Activated CD4-positive, alpha-beta T cell treated with anti-CD3 and anti-CD28 coated beads for 36 hours (primary cell): ENCODE measurements at places on chromosomes 3 and 15.

DNA sequence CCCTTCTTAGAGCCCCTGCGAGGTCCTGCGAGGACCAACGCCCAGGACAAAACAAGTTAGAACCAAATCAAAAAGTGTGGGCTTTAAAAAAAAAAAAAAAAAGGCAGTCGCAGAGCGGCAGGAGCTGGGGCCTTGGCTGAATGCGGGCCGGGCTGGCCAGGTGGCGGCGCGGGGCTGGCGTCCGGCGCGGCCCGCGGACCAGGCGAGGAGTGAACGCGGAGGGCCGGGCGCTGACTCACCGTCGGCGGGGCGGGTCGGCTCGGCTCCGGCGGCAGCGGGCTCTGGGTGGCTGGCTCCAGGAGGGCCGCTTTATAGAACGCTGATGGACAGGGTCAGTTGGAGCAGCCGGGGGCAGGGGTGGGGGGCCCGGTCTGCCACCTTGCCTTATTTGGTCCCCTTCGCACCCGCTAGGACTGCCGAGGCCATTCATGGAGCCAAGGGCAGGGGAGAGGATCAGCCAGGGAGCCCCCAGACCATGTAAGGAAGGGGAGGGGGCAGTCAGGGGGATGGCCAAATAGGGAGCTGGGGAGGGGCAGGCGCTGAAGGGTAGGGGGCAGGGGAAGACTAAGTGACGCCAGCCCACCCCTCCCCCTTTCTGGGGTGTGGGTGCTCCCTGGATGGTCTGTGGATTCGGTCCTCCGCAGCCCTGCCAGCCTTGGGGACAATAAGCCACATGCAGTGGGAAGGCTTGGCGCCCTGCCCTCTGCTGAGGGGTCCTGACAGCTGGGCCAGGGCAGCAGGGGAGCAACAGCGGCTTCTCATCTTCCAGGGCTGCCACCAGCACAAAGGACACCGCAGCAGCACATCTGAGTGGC lies at the start of gene ACTC1:
TSS of gene ACTC1 (minus strand) at position 283 of the 815 bp plus-strand sequence. CDS start 741 bp downstream, outside the sequence.
- DNase-seq = peak; percentile 17

- no peak for DNase-seq
Observed at GRCh38 chr15:59741274-59741906, 52.3 kb upstream of the BNIP2 start.

DNA sequence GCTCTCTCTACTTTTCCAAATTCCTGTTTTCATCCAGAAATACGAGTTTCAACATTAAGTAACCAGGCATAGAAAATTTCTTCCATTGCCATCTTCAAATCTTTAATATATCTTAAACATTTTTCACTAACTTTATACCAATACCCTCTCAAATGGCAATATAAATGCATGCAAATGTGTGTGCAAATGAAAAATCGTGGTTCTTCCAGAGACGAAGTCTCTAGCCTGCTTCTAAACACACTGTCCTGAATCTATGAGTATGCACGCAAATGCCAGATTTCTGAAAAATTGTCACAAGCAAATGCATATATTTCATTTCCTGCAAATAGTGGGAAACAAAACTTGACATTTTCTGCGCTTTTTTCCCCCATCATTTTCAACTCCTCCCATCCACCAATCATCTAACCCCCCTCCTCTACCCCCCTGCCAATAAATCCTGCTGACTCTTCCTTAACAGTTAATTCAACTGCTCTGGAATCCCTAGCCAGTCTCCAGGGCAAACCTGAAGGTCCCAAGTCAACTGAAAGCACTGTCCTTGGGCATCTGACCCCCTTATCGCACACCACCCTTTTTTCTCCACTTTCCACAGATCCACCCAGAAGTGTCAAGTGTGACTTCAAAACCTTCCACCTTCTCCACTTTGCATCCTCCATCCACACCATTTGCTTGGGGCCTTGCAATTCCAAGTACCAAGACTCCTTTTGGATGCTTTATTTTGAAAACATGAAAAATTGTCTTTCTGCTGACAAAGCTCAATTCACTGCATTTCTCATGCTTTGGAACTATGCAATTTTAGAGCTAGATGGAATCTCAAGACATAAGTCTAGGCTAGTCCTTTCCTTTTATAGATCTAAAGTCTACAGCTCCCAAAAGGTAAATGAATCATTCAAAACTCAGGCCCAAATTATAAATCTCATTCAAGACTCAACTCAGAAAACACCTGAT lies 144.7 kb downstream of the OSBPL10 start:
- no peak for DNase-seq

GRCh38 chr3:157029365-157029790 lies 130.6 kb downstream of the CCNL1 start:
- DNase-seq = no peak

- DNase-seq = no peak
Observed at GRCh38 chr3:148366743-148367410, 330.8 kb upstream of the AGTR1 start.

DNA sequence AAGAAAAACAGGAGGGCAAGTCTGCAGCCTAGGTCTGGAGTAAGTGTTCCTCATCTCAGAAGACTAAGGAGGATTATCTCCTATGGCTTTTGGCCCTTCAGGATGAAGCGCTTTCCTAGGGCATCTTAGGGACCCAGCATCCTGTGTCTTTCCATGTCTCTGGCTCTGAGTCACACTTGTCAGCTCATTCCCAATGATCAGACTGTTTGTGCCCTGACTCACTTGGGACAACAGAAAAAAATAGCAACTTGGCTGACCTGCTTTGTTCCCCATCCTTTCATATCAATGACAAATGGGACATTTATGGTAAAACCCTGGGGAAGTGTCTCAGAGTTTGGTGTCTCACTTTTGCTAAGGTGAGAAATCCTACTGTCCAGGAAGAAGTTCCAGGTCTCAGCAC lies 76.2 kb upstream of the OXTR start:
- no peak for DNase-seq

DNA sequence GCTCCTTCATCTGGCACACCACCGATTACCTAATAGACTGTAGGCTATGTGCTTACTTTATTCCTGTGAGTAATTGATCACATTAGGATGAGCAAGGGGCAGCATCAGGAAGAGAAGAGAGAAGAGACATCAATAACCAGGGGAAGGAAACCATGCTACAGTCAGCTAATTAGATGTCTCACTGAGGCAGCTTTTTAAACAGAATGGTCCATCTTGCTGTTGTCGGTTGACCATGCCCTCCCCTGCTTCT lies 278.4 kb downstream of the RPLP1 start:
- no peak for DNase-seq

DNA sequence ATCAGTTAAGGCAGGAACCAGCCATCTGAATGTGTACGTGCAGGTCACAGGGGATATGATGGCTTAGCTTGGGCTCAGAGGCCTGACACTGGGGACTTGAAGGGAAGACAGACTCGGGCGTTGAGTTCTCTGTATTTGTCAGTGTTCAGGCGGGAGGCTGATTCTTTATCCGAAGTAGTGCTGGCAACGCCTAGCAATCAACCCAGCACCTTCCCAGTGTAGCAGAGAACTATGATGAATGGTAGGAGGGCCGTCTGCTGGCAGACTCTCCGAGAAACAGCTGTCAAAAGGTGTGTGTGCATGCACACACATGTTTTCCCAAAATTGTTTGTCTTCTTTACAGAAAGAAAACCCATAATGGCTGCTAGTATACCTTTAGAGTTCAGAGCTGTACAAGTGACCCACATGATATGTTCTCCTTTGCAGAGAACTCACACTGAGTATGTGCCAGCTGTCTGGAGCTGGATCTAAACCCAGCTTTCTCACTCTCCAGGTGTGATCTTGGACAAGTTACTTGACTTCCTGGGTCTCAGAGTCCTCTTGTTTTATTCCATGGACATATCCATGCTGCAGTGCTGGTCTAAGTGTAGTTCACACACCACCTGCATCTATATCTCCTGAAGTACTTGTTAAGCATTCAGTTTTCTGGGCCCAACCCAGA lies 74.5 kb upstream of the LARS2 start:
- no peak for DNase-seq

DNA sequence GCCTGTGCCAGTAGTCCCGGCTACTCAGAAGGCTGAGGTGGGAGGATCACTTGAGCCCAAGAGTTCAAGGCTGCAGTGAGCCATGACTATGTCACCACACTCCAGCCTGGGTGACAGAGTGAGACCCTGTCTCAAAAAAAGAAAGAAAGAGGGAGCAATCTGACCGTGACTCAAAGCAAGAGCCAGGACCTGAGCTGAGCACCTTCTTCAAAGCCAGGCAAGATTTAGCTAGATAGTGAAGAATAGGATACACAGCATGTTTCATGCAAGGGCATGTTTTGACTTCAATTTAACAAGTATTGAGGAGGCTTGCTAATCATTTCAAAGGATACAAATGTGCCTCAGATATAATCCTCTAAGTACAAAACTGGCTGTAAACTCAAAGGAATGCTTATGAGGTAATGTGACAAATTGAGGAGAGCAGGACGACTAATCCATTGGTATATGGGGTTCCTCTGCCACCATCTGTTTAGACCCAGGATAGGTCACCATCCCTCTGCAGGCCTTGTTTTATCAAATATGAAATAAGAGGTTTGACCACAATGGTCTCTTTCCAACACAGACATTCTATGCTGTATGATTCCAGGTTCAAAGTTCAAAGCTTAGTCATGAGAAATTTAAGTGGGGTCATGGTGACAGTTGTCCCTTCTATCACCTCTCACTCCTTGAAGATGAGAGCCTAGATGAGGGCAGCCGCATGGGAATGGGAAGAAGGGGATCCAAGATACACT lies 33.2 kb downstream of the RAB27A start:
- DNase-seq = peak; percentile 36

DNA sequence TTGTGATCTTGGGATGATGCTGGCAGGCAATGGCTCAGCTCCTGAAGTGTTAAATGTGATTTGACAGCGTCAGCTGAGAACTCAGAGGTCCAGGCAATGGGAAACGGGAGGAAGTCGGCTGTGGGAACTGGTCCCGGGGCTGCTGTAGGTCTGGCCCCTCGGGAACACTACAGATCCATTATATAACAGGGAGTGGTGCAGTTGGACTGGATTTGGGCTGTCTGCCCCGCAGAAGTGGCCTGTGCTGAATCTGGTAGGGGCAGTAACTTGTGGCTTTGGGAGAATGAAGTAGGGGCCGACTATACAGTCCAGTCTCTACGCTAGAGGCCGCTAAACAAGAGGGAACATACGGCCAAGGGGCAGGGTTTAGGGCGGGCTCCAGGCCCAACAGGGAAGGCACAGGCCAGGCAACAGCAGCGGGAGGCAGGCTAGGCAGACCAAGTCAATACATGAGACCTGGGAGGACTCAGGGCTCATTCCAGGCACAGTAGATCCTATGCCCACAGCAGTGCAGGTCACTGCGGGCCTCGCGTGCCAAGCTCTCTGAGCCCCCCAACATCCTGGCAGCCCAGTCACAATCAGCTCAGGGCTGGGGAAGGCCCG lies 20.3 kb upstream of the IL16 start:
- no peak for DNase-seq
